Kidney capillary endothelial cell (primary cell): ENCODE measurements at places on chromosomes 2 and 18.

DNA sequence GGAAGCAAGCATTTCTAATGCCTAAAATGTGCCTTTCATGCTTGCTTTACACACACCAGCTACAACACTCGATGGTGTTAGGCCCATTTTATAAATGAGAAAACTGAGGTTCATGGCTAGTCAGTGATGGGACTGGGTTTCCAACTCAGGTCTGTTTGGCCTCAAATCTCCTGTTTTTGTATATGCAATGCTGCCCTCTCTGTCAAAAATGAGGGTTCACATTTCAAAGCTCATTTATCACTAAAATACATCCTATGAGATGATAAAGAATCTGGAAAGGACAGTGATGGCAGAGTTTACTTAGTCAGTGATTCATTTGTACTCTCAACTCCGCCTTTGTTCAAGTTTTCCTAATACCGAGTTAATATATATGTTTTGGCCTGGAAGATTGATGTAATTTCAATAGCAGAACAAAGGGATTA, 92.3 kb downstream of the KCTD1 start:
- DNase-seq, result no peak

GRCh38 chr18:10524507-10525370, 1.1 kb upstream of the NAPG start:
- no peak for DNase-seq

DNA sequence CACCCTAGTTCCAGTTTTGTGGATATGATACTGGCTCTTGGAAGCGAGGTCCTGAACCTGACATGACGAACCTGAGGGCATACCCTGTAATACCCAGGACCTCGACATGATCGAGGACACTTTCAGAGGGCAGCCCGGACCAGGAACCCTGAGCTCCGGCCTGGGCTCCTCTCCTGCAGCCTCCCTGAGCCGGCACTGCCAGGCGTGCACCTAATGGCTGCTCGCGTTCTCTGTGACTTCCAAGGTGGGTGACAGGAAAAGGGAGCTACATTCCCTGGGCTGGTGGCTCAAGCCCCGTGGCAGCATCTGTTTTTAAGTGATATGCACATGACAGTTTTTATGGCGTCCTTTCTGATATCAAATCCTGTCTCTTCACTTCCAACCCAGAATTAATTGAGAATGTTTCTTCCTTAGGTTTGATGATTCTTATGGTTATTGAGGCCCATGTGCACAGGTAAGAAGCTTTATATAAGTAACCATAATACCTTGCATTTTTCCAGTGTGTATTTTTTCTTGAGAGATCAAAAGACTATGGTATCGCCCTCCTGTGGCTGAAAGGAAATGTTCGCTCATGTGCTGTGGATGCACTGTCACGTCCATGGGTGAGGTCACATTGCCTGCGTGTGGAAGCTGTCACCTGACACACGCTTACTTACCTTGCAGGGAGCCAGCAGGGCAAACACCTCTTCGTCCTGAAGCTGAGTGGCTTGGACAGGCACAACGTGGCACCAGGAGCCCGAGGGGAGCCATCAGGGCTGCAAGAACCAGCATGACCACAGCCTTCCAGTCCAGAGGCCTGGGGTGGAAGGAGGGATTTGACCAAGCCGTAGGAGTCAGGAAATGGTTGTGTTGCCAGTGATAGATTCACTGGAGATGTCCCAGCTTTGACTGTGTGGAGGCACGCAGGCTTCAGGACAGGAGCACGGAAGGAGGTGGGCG, 367.4 kb upstream of the MYT1L start:
- peak; percentile 6 for DNase-seq

- no peak for DNase-seq
Observed at GRCh38 chr2:217051416-217051815, 191.6 kb upstream of the TNP1 start.

DNA sequence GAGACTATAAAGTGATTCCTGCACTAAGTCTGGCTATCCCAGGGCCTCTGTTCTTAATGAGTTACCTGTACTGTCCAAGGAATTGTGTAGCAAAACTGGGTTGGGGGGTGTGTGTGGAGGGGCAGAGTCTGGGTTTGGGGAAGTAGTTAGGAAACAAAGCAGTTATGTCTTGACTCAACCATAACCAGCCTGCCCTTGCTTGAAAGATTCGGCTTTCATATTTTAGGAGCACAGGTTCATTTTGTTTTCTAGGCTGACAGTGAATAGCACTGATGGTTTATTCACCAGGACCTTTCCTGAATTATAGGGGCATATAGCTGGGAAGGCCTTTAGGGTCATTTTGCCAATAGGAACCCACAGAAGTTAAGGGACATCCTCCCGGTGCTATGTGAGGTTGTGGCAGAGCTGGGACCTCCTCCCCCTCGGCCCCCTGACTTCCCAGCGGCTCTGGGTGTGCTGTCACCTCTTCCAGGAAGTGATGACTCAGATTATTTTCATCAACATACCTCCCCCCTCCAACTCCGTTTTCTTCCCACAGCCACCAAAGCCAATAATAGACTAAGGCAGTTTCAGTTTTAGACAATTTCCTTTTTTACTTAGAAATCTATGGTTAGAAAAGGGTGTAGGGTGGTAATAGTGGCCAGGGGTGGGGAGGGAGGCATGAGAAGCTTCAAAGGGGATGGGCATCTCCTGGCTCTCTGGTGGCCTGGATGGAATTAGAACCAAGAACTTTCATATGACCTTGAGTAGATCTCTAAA, 44.8 kb downstream of the SETBP1 start:
- DNase-seq, result peak; percentile 72

DNA sequence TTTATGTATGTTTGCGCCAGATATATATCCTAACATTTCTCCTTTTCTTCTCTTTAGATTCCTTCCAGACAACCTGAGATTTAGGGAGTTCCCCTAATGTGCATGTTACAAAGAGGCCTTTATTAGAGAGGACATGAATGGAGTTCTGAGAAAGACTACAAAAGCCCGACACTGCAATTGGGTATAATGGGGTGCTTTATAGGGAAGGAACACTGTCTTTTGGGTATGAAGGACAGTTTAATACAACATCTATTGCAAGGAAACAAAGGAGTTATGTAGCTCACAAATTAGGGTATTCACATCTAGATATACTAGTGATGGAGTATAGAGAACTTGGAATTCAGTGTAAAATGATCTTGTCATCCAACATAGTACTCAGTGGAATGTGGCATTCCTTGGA, 383.8 kb downstream of the FIGN start:
- DNase-seq, result no peak

GRCh38 chr18:44741511-44741910, 60.8 kb downstream of the SETBP1 start:
- no peak for DNase-seq

GRCh38 chr2:23926290-23926749, 603 bp downstream of the ATAD2B start:
- DNase-seq, result peak; percentile 33

DNA sequence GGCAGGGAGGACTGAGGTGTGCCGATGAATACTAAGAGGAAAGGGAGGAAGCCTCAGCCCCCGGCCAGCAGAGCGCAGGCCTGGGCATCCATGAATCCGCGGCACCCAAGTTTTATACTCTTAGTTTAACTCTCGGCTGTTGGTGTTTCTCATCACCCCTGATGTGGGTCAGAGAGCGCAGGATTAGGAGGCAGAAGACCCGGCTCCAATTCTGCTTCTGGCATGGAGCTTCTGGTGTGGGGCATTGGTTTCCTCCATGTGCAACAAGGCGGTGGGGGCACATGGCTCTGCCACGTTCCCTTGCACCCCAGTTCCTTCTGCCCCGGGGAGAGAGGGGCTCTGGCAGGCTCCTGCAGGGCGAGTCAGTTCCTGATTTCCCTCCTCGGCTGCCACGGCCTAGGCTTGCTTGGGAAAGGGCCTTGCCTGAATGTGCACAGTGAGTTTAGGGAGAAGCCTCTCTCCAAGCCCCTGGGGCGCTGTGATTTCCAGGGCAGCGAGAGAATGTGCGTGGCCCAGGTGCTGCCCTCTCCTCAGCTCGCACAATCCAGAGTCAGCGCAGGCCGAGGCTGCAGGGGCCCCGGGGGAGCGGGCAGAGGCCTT, 36.2 kb upstream of the DNMT3A start:
- no peak for DNase-seq

DNA sequence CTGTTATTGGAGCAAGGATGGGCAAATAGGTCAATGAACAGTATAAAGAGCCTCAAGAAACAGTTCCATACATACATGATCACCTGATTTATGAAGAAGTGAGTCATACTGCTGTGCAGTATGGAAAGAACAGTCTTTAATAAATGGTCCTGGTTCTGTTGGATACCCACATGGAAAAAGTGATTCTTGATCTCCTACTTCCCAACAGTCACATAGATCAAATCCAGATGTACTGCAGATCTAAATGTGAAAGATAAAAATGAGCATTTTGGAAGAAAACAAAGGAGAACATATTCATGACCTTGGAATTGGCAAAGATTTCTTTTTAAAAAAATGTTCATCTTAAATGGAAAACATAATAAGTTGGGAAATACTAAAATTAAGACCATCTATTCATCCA, 75.8 kb downstream of the CCDC148 start:
- DNase-seq, result no peak

- no peak for DNase-seq
Observed at GRCh38 chr18:61596296-61596695, 263.1 kb downstream of the CDH20 start.

- no peak for DNase-seq
Observed at GRCh38 chr2:143891879-143892308, 628.0 kb downstream of the ZEB2 start.

GRCh38 chr2:195612611-195613495, 44.2 kb upstream of the SLC39A10 start:
- DNase-seq, result no peak

- no peak for DNase-seq
Observed at GRCh38 chr2:136012315-136012714, 26.9 kb upstream of the DARS1 start.

DNA sequence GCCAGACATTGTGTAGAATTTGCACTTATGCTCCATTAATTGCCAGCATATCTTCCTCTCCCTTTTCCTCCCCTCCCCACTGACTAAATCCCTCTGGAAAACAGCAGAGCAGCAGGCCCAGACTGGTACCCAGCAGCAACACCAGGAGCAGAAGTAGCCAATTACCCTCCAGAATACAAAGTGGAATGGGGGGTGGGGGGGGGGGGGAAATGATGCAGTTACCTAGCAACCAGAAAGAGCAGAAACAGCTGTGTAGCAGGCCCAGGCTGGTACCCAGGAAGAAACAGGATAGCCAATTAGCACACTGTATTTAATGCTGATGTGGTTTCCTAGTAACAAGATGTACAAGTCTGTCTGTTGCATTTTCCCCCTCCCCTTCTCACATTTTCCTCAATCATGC, 52.3 kb downstream of the KLF7 start:
- no peak for DNase-seq

DNA sequence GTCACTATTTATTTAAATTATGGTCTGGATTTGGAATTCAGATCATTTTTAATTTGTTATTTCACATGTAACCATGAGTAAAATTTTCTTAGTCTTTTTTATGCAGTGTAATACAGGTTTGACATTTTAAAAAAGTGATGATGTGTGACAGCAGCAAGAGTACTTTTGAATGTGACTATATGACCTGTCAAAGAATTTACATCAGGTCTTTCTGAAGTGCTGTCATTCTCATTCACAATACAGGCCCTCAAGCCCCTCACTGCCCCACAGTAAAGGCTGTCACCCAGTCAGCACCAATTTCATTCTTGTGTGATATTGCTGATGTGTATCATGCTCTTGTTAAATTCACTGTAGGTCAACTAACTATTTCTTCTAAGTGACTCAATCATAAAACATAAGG, 364.2 kb downstream of the NUP35 start:
- no peak for DNase-seq

GRCh38 chr2:240405133-240405532, 30.3 kb upstream of the GPC1 start:
- DNase-seq, result no peak

GRCh38 chr18:68944826-68945225, 146.9 kb downstream of the CCDC102B start:
- DNase-seq, result no peak

DNA sequence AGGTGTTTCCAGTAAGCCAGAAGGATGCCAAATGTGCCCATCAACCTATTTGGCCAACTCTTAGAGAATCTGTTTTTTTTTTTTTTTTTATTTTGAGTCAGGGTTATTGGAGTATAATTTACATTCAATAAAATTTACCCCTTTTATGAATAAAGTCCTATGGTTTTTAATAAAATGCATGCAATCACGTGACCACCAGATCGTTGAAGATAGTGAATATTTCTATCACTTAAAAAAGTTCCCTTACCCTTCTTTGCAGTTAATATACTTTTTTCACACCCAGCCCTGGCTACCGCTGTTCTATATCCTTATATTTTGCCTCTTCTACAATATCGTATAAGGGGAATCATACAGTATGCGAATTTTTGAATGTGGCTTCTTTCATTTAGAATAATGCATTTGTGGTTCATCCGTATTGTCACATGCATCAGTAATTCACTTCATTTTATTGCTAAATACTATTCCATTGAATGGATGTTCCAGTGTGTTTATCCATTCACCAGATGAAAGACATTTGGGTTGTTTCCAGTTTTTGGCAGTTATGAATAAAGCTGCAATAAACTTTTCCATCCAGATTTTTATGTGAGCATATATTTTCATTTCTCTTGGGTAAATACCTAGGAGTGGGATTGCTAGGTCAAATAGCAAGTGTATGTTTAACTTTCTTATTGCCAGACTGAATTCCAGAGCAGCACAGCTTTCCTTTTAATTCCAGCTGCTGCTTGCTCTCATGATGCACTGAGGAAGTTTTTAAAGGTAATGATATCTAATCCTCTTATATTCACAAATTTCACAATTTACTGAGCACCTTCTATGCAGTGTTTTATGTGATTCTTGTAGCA, 156.3 kb upstream of the NT5C1B start:
- DNase-seq, result no peak

GRCh38 chr2:149894226-149894625, 306.7 kb upstream of the MMADHC start:
- DNase-seq, result no peak

DNA sequence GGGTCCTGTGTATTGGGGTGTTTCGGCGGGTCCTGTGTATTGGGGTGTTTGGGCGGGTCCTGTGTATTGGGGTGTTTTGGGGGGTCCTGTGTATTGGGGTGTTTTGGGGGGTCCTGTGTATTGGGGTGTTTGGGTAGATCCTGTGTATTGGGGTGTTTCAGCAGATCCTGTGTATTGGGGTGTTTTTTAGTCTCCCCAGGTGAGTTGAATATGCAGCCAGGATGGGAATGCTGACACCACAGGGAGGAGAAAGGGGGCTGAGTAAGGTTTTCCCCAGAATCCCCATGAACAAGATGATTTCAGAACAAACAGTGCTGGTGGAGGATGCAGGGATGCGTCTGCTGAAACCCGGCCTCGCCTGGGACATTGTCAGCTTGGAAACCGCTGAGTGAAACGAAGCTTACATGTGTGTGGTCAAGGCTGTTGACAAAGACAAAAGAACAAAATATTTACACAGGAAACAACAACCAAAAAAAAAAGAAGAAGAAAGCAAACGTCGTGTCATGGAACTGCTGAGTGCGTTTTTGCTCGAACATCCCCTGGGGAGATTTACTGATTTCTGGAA, 88.5 kb upstream of the ODC1 start:
- no peak for DNase-seq

- no peak for DNase-seq
Observed at GRCh38 chr2:208386541-208386940, 20.1 kb upstream of the PTH2R start.

- DNase-seq, result no peak
Observed at GRCh38 chr2:119438128-119438656, 6.5 kb downstream of the TMEM37 start.

GRCh38 chr2:213216461-213216860, 65.0 kb upstream of the IKZF2 start:
- DNase-seq, result no peak

- no peak for DNase-seq
Observed at GRCh38 chr2:230925879-230926765, 1.1 kb upstream of the GPR55 start.

- DNase-seq, result no peak
Observed at GRCh38 chr2:49278141-49278540, 123.8 kb upstream of the FSHR start.

GRCh38 chr2:16584824-16585540, 80.7 kb downstream of the CYRIA start:
- no peak for DNase-seq
